ENCODE measurements at places on chromosomes 3 and 15.

DNA sequence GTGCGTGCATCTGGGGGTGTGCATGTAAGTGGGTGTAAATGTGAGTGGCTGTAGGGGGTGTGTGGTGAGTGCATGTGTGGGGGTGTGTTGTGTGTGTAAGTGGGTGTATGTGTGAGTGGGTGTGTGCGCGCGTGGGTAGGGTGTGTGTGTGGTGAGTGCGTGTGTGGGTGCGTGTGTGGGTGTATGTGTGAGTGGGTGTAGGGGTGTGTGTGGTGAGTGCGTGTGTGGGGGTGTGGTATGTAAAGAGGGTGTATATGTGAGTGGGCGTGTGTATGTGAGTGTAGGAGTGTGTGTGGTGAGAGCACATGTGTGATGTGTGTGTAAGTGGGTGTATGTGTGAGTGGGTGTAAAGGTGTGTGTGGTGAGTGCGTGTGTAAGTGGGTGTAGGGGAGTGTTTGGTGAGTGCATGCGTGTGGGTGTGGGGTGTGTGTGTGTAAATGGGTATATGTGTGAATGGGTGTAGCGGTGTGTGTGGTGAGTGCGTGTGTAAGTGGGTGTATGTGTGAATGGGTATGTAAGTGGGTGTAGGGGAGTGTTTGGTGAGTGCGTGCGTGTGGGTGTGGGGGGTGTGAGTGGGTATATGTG, 916 bp upstream of the CPN2 start:
- no peaks in the 10 kb centered on the region for H3K4me1 ChIP-seq
- H3K27ac ChIP-seq: no peak overlapping the region
- H3K36me3 ChIP-seq: no peaks in the 10 kb centered on the region

DNA sequence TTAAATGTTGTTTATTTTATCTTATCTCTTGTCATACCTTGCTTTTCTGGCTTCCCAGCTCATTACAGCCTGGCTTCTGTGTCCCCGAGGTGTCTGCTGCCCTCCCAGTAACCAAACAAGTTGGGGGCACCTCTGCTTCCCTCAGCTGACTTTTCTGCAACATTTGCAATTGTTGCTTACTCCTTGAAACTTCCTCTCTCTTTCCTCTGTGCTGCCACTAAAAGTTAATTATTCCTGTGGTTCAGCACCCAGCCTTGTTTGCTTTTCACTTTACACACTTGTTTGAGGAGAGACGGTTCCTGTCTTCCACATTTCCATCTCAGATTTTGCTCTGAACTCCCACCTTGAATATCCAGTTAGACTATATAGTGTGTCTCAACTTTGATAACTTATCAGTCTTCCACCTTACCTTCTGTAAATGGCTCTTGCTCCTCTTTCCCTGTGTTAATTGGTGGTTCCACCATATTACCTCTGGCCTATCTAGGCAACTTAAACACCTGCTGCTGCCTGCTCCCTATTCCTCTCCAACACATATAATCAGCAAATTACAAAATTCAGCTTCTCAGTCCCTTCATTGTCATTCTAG, 21.6 kb downstream of the MCTP2 start:
- H3K4me1 ChIP-seq: peaks cover 51% of the 10 kb centered on the region
- peak overlapping the region; percentile 10 for H3K4me3 ChIP-seq
- H3K27ac ChIP-seq: peak overlapping the region; percentile 46

DNA sequence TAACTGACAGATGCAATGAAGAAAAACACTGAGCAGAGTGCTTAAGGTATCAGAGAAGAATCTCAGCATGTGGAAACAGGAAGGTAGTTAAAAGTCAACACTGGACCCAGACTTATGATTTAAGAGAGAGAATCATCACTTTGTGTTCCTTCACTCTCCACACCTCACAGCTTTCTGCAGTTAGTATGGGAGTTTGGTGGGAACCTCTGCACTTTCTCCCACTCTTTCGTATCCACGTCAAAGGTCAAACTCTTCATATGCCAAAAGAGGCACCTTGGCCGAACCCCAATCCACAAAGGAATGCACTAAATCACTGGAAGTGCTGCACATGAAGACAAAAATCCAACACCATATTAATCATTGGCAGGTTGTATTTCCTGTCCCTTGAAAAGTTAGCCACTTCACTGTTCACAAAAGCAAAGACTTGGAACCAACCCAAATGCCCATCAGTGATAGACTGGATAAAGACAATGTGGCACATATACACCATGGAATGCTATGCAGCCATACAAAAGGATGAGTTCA, 361.2 kb downstream of the MAGI1 start:
- no peaks in the 10 kb centered on the region for H3K27me3 ChIP-seq
- no peak overlapping the region for H3K27ac ChIP-seq
- no peaks in the 10 kb centered on the region for H3K4me1 ChIP-seq
- H3K36me3 ChIP-seq: no peaks in the 10 kb centered on the region
- DNase-seq: no peak

GRCh38 chr3:194447161-194447560, 39.6 kb downstream of the ATP13A3 start:
- peak overlapping the region; percentile 19 for H3K27ac ChIP-seq
- H3K27me3 ChIP-seq: no peaks in the 10 kb centered on the region
- H3K4me1 ChIP-seq: peaks cover 21% of the 10 kb centered on the region
- peaks cover 83% of the 10 kb centered on the region for H3K36me3 ChIP-seq
- H3K4me3 ChIP-seq: no peak overlapping the region
- no peak for DNase-seq

GRCh38 chr3:116059421-116060096, 385.7 kb downstream of the LSAMP start:
- H3K4me3 ChIP-seq: no peak overlapping the region
- no peak overlapping the region for H3K27ac ChIP-seq
- no peak for DNase-seq
- no peaks in the 10 kb centered on the region for H3K36me3 ChIP-seq
- H3K27me3 ChIP-seq: no peaks in the 10 kb centered on the region
- no peaks in the 10 kb centered on the region for H3K4me1 ChIP-seq

- H3K4me1 ChIP-seq: peaks cover 23% of the 10 kb centered on the region
- H3K27ac ChIP-seq: no peak overlapping the region
- no peak for DNase-seq
- peaks cover 13% of the 10 kb centered on the region for H3K27me3 ChIP-seq
Observed at GRCh38 chr3:190326361-190326760, 4.1 kb upstream of the CLDN1 start.

DNA sequence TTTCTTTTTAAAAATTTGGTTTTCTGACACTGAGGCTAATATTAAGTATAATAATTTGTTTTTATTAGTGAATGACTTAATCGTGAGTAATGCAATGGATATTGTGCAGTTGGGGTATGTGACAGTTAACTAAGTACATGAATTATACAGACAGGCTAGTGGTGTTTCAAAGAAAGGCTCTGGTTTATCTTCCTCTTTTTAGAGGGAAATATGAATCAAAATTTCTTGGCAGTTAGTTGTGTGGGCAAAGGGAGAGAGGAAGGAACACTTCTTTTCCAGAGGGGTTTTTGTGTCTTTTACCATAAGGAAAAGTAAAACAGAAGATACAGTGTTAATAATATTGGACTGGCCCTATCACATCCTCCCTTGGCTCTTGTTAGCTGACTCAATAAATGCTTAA, 2.7 kb downstream of the ZNF654 start:
- no peaks in the 10 kb centered on the region for H3K27me3 ChIP-seq
- H3K36me3 ChIP-seq: peaks cover 34% of the 10 kb centered on the region
- peaks cover 43% of the 10 kb centered on the region for H3K4me1 ChIP-seq
- no peak for DNase-seq
- H3K4me3 ChIP-seq: peak overlapping the region; percentile 15

DNA sequence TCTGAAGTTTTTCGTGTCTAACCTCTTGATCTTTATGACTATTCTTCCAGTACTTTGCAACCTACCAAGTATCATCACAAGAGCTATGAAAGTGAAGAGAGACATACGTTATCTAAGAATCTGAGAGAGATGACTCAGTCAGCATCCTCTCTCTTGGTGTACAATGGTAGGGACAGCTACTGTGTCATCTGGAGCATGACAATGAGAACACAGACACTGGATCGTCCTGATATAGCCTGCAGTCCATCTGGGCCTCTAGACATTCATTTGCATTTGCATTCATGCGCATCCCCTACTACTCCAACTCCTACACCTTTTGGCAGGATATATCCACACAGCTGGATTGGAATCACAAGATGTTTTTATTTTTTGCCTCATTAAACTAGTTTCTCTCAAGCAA, 115.2 kb downstream of the PEX5L start:
- no peaks in the 10 kb centered on the region for H3K36me3 ChIP-seq
- no peak overlapping the region for H3K4me3 ChIP-seq
- H3K4me1 ChIP-seq: peaks cover 18% of the 10 kb centered on the region
- no peak for DNase-seq
- peaks cover 11% of the 10 kb centered on the region for H3K27me3 ChIP-seq

DNA sequence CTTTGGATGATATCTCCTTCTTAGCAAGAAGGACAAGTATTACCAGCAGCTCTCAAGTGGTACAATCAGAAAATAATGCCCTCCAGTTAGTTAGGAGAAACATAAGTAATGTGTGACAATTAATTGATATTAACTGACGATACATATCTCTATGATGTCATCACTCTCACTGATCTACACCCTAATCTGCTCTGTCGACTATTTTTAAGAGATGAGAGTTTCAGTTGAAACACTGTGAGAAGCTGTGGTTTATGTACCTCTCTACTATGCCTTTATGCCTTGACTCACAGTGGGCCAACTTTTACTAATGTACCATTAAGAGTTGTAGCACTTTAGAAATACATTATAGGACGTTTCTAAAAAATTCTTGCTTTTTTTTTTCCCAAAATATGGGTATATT, 8.6 kb downstream of the CEP152 start:
- H3K4me3 ChIP-seq: no peak overlapping the region
- DNase-seq: no peak
- H3K36me3 ChIP-seq: peaks cover 48% of the 10 kb centered on the region
- no peaks in the 10 kb centered on the region for H3K27me3 ChIP-seq
- peaks cover 55% of the 10 kb centered on the region for H3K4me1 ChIP-seq
- peak overlapping the region; percentile 9 for H3K27ac ChIP-seq

DNA sequence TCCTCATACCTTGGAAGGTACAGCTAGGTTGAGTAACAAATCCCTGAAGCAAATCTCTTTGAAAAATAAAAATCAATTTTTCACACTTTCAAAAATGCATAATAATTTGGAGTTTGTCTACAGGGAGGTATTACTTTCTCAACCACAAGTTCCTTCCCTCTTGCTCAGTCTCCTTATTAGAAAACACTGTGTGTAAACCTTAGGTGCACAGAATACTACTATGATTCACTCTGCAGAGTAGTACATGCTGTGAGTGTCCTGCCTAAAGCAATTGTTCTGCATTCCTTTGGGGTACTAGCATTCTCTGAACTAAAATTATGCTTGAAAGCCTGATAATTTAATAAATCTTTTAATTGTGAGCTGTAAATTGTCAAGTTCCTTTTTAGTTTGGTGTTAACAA, 115.9 kb upstream of the EPHA3 start:
- no peak overlapping the region for H3K4me3 ChIP-seq
- H3K27ac ChIP-seq: no peak overlapping the region
- H3K27me3 ChIP-seq: no peaks in the 10 kb centered on the region
- H3K36me3 ChIP-seq: no peaks in the 10 kb centered on the region

DNA sequence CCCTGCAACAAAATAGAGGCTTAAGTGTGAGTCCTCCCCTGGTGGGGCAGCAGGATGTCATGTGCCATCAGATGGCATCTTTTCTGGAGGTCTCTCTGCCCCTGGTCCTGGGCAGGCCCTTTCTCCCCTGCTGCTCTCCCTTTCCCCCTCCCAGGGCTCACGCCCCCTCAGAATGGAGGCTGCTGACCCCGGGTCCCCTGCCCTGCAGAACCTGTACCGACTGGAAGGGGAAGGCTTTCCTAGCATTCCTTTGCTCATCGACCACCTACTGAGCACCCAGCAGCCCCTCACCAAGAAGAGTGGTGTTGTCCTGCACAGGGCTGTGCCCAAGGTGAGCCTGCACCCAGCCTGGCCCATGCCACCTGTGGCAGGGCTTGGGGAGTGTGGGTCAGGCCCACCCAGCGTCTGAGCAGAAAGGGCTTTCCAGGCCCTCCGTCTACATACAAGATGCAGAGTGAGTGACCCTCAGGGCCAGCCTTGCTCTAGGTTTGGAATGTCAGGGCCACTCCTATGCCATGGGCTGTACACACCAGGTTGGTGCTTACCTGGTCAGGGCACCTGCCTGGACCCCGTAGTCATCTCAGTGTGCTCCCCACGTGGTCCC, 7.1 kb downstream of the FES start:
- H3K36me3 ChIP-seq: peaks cover 77% of the 10 kb centered on the region
- no peak for DNase-seq
- H3K4me1 ChIP-seq: peaks cover 3% of the 10 kb centered on the region
- no peaks in the 10 kb centered on the region for H3K27me3 ChIP-seq

- H3K4me3 ChIP-seq: peak overlapping the region; percentile 14
- H3K4me1 ChIP-seq: peaks cover 23% of the 10 kb centered on the region
- H3K36me3 ChIP-seq: no peaks in the 10 kb centered on the region
Observed at GRCh38 chr3:169668072-169668956, 4.8 kb upstream of the MECOM start.

DNA sequence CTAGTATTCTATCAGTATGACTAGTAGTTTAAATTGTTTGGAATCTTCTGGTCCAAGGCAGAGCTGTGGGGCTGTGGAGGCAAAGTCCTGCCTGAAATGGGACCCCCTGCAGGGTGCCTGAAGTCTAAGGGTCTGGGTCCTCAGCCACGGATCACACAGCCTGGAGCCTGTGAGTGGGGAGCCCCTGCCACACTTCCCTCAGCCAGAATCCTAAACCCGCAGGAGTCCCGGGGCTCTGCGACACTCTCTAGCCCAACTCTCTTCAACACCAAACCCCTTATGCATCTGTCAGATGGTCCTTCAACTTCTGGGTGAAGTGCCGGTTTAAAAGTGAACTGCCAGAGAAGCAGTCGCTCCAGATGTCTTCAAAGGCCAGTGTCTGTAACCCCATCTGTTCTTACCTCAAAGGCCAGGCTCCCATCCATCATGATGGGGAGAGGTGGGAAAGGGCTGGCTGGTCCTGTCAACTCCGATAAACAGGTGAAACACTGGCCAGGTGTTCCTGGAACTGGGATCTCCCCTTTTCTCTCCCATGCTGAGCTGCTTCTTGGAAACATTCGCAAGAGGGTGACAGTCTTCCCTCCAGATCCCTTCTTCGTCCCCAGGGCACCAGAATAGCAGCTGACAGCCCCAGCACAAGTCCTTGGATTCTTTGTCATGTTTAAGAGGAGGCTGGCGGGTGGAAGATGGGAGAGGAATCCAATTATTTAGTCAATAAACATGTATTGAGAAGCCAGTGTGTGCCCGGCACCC, 45.6 kb downstream of the CPN2 start:
- H3K27me3 ChIP-seq: peaks cover 1% of the 10 kb centered on the region
- peak overlapping the region; percentile 40 for H3K27ac ChIP-seq
- no peak for DNase-seq
- no peak overlapping the region for H3K4me3 ChIP-seq
- peaks cover 5% of the 10 kb centered on the region for H3K36me3 ChIP-seq

DNA sequence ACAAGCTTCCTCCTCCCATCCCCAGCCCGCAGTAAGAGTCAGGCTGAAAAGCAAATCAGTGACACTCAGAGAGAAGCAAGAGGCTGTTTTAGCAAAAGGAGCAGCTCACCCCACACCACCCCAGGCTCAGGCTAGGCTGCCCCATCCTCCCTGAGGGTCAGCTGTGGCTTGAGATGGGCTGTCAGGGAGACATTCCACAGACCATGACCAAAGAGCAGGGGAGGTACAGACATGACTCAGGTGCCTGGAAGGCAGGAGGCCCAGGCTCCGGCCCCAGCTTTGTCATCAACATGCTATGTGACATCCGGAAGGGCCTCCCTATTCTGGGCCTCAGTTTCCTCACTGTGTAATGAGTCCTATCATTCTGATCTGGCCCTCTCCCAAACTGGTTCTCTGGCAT, 24.7 kb downstream of the HCN4 start:
- no peak overlapping the region for H3K27ac ChIP-seq
- no peaks in the 10 kb centered on the region for H3K27me3 ChIP-seq
- H3K4me1 ChIP-seq: no peaks in the 10 kb centered on the region
- H3K4me3 ChIP-seq: no peak overlapping the region

GRCh38 chr3:21169948-21170347, 581.1 kb downstream of the ZNF385D start:
- no peaks in the 10 kb centered on the region for H3K36me3 ChIP-seq
- no peak overlapping the region for H3K27ac ChIP-seq
- no peak for DNase-seq
- no peak overlapping the region for H3K4me3 ChIP-seq
